ENCODE measurements at places on chromosomes 11 and 22.

DNA sequence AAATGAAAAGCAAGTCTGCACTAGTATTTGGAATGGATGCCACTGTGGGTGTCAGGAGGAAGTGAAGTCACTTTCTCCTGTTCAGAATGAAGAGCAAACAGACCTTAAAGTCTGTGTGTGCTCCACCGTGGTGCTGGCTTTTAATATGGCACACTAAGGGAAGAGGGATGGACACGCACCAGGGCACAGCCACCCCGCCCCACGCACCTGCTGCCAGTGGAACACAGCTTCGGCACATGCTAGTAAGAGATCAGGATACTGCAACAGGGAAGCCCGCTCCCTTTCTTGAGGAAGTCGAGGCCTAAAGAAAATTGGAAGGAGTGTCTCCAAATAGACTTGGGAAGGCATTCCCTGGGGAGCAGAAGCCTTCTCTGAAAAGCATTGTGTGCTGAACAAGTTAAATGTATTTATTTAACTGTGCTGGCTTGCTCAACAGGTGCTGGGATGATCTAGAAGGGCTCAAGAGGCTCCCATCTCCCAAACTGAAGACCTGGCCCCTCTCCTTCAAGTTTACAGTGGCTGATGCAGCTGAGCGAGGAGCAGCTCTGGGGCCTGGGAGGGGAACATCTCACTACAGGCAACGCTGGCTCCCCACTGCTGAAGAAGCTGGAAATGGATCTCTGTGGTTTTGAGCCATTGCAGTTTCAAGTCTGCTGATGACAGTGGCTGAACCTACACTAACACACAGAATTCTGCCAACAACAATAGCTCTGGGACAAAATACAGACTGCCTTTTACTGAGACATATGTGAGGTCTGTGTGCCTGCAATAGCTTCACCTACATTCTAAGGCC is 504.6 kb upstream of the B3GAT1 start:
- DNase-seq, result no peak

DNA sequence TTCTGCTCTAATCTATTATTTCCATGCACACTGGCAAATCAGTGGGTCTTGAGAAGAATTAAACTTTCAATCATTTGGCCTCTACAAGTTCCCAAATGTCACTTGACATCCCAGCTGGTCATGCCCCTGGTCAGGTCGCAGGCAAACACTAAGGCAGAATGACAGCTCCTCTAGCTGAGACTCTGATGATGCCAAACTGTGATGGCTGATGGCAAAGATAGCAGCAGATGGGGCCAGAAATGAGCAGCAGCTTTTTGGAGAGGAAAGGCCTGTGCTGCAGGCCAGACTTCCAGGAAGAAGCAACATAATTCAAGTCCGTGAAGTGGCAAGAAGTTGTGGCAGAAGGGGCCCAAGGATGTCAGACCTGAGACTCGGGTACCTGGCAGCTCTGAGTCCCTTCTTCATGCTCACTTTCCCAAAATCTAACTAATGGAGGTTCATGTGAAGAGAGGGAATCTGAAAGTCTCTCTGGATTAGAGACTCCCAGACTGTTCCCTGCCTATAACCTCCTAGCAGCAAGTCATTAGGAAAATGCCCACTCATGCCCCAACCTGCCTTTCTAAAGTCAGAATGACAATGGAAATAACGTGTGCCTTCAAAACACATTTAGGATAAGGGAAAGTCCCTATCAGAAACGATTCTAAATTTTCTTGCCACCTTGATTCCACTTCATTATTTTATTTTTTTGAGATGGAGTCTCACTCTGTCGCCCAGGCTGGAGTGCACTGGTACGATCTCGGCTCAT is 9.4 kb upstream of the PMM1 start:
- DNase-seq, result no peak

DNA sequence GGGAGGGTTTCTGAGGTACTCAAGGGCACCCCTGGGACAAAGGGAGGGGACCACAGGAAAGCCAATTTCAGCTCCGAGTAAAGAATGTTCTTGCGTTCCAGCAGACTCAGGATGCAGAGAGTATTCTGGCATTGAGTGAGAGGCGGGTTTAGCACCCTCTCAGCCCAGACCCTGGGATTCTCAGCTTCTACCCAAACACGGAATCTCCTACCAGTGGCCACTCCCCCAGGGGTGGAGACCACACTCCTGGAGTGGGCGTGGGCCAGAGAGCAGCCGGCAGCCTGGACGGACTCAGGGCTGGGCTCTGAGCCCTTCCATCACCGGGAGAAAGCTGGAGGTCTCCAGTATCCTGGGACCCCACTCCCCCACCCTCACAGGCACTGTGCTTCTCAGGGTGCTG is 26.1 kb upstream of the TTLL12 start:
- DNase-seq, result no peak

- DNase-seq, result peak; percentile 75
These were observed 773 bp downstream of the HRAS start for GRCh38 chr11:534396-535209.
